Activated CD4-positive, alpha-beta T cell treated with anti-CD3 and anti-CD28 coated beads, Interleukin-2, amount 10 ng/mL, durations not matched to agents 7 days and 5 days (primary cell): ENCODE measurements at places on chromosomes 11 and 22. TPM values are rescaled to one million over a fixed set of nuclear protein-coding genes. Genes with fewer than 3 reads are reported as not detected.

DNA sequence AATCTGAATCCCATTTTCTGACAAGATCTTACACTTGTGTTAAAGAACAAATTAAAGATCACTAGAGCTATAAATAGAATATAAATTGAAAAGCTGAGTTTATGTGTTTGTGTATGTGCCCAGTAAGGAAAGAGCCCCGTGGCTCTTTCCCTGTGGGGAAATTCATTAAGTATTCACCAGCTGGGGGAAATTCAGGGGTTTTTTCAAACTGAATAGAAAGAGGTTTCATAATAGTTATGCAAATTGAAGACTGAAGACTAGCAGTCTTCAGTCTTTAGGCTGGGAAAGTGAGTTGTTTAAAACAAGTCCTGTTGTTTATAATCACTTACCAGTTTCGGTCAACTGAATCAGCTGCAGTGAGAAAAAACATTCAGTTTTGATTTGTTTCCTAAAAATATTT lies 11.3 kb upstream of the MS4A7 start:
- no peak for DNase-seq

Gene FAM180B
- not detected for total RNA-seq

- no peak for DNase-seq
Measured at GRCh38 chr11:31806928-31807798, 4.0 kb downstream of the PAX6 start.

GRCh38 chr11:66176650-66177049 lies 91.8 kb upstream of the RAB1B start:
- DNase-seq, result no peak

- no peak for DNase-seq
Measured at GRCh38 chr11:88292171-88292843, 45.2 kb downstream of the CTSC start.

DNA sequence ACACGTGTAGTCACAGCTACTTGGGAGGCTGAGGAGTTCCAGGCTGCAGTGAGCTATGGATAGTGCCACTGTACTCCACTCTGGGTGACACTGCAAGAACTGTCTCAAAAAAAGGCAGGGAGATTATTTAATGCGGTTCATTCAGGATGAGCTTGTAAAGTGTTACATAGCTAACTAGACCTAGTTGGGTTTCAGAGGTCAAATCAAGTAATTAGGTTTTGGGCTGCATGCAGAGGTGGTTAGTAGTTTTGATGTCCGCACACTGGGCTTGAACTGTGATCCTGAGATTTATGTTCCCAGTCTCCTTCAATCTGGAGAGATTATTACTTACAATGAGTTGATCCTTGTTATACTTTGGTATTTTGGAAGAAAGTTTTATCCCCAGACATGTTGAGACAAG lies 2.1 kb upstream of the RBM4 start:
- DNase-seq, result no peak

Gene PTPN5
- not detected for total RNA-seq

GRCh38 chr11:117039900-117040299 lies 58.3 kb downstream of the SIK3 start:
- DNase-seq, result no peak

Gene LRRC10B
- not detected for total RNA-seq
